AG04449 (cell line): ENCODE measurements at places on chromosomes 2 and 18.

DNA sequence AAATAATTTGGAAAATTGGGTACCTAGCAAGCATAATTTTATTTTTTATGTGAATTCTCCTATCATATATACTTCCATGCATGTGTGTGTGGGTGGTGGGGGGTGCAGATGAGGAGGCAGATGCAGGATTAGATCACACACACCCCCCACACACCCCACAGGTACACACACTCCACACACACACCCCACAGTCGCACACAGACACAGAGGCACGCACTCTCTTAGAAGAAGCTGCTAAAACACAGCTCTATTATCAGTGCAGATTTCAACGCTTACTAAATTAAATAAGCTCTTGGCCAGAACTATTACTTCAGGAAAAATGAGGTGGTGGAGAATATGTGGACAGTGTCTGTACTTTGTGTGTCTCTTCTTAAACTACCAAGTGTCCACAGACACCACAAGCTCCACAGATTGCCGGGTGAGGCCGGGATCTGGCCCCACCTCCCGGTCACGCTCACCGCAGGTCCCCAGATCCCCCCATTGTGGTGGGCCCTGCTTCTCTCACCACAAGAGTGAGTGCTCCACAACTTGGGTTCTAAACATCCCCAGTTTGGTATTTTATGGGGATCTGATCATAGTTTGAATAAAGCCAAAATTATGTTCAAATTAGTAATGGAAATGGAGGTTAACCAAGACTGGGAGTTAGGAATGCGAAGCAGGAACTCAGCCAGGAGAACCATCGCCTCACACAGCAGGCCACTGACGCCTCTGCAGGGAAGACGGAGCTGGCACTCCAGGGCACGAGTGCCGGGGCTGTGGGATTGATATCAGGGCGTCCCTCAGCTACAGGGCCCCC is 102.1 kb downstream of the PXDN start:
- no peak for DNase-seq

- DNase-seq, result no peak
Observed at GRCh38 chr2:237309416-237309815, 104.5 kb downstream of the COL6A3 start.

DNA sequence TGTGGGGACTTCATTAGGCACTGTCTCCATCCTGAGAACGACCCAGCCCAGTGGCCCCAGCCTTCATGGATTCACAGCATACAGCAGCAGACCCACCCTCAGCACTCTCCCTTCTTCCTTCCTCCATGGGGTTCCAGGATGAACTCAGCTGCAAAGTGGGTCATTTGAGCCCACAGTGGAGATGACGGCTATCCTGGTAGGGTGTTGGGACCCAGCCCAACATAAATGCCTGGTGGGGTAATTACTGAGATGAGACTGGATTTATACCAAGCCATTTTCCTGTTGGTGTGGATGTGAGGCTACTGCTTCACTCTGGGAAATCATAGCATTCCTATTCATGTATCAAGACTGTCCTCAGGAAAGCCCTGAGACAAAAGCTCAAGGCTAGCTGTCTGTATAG is 536.7 kb upstream of the TNP1 start:
- no peak for DNase-seq

- no peak for DNase-seq
Observed at GRCh38 chr2:42974721-42975717, 182.6 kb upstream of the HAAO start.

DNA sequence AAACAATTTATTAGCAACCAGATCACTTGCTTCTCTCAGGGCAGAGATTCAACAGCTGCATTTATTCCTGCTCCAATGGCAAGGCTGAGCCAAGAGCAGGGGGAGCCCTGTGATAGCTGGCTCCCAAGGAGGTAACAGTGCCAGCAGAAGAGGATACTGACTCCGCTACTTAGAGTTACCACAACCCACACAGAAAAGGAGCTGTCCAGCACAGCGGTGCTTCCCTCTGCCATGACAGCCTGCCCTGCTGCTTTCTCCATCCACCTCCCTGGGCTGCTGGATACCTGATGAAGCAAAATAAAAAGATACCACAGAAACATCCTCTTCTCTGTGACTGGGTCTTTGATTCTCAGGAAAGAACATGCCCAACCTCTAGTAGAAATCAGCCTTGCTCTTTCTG is 467.2 kb downstream of the LRRTM4 start:
- DNase-seq, result no peak

- DNase-seq, result no peak
Observed at GRCh38 chr2:58876126-58876525, 635.0 kb upstream of the FANCL start.

DNA sequence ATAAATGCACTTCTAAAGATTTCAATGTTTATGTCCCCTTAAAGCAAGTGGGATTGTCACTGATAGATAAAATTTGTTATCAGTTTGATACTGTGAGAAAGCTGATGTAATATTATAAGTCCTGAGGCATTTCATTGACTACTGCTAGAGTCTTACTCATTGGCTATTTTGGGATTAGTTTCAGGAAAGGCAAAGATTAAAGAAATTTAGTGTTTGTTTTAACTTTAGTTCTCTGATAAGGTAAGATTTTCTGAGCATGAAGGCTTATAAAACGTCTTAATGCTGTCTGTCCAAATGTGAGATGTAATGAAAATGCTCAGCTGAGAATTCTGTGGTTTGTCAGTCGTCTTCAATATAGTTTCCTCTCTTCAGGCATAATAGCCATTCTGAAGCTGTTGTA is 886.4 kb upstream of the CDH2 start:
- DNase-seq, result no peak

DNA sequence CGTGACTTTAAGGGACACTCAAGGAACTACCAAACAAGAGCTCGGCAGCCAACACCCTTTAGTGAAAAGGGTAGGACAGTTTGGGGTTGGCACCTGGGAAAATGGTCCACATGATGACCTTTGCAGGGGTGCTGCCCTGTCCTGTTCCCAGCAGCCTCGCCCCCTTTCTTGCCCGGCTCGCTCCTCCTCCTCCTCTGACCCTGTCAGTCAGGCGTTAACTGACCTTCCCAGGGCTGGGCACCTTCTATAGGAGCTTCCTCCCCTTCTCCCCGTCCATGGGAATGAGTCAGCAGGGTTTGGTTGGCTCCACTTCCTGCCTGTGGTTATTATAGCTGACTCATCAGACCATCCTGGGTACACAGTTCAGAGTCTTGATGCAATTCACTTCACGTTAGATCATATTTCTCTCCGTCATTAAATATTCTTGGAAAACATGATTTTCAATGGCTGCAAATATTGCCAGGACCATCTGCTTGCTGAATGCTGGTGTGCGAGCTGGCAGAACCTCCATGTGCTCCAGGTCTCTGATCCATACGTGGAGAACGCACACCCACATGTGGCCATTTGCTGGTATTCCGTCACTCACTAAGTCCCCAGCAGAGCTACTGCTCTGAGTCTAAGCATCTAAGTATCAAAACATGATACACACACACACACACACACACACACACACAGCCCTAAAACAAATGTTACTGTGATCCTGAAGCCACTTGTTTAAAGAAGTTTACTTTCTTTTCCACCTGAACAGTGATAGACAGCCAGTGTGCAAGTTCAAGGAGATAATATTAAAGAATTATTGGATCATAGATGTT is 185.0 kb downstream of the ANAPC1 start:
- DNase-seq, result peak; percentile 94

- no peak for DNase-seq
Observed at GRCh38 chr2:217801115-217801531, 201.7 kb downstream of the TNS1 start.

- DNase-seq, result no peak
Observed at GRCh38 chr2:240300840-240301239, 134.6 kb upstream of the GPC1 start.

GRCh38 chr2:231041061-231041689 is 3.9 kb downstream of the C2orf72 start:
- no peak for DNase-seq

DNA sequence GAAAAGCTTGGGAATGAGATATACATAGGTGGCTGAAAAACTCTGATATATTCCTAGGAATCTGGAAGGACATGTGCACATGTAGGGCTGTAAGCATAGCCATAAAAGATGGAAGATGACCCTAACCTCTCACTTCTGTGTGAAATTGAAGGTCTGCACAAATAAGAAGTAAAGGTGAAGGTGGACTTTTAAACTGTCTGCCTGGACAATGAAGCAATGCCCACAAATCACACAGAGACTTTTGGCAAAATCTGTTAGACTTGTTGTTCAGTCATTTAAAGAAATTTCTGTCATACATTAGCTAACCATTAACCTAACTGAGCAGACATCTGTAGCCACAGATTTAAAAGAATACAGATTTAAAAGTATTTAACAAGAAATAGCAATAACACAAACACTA is 65.3 kb upstream of the CCDC178 start:
- no peak for DNase-seq

GRCh38 chr18:80143881-80144280 is 34.8 kb downstream of the ADNP2 start:
- no peak for DNase-seq

GRCh38 chr2:55869637-55870325 is 53.8 kb downstream of the EFEMP1 start:
- peak; percentile 75 for DNase-seq

DNA sequence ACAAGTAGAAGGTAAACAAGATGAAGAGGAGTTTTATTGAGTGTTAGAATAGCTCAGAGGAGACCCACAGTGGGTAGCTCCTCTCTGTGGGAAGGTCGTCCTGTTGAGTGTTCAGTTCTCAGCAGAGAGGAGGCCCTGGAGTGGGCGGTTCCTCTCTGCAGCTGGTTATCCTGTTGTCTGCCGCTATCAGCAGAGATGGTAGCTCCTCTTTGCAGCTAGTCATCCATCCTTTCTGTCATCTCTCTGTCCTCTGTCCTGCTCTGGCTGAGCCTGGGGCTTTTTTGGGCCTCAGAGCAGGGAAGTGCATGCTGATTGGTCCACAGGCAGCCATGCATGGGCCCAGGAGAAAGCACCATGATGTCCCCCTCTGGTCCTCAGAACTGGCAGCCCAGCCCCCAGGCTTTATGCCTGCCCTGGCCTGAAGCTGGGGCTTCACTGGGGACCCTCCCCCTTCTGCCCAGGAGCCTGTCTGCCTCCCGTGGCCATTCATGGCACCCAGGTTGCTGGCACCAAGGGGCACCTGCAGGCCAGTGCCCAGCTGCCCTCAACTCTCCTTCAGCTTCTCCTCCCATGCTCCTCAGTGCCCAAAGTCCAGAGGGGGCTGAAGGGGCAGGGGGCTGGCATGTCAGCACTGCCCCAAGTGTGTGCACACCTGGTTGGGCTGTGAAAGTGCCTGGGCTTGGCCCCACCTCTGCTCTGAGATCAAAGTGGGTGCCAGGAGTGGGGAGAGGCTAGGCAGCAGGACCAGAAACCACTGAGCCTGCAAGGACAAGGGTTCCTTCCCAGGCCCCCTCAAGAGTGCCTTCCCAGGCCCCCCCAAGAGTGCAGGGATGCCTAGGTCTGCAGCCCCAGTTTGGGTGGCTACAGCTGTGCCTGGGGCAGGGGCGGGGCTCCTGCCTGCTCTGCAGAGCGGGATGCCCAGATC is 98.7 kb downstream of the TWIST2 start:
- DNase-seq, result no peak

DNA sequence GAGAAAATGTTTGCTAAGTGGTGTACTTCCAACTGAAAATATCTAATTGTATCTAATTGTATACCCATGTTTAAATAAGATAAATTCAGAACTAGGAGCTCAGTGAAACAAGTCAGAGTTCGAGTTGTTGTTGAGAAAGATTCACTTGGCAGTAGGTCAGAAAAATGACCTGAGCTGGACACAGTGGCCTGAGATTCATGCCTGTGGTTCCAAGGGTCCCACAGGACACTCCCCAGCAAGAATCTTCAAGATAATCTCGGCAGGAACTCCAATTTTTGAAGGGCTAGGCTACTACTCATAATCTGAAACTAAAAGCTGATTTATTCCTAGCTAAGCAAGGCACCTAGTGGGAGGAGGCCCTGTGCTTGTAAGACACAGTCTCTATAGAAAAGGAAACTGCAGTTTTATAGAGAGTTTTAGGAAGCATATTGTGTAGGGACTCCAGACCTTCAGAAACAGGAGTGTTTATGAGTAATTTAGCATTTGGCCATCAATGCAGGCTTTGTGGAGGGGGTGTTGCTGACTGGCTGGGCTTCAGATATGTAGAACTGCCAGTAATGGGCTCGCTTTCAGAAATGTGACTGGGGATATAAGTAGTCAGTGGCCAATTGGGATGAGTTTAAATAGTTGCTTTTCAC is 43.2 kb downstream of the SP140 start:
- DNase-seq, result no peak

GRCh38 chr2:221502270-221503010 is 69.7 kb downstream of the EPHA4 start:
- peak; percentile 34 for DNase-seq

DNA sequence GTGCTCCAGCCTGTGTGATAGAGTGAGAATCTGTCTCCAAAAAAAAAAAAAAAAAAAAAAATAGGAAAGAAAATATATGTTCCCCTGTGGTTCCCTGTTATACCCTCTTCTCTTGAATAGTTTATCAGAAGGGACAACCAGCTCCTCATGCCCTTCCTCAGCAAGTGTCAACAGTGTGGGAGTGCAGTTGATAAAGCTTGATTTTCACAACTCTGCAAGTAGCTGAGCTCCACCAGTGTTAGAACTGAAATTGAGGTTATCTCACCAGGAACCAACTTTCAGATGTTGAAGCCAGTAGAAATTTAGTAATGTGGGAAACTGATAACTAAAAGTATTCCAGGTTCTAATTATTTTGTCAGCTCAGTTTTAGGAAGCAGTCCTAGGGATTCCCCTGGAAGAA is 25.1 kb downstream of the NEDD4L start:
- DNase-seq, result no peak

DNA sequence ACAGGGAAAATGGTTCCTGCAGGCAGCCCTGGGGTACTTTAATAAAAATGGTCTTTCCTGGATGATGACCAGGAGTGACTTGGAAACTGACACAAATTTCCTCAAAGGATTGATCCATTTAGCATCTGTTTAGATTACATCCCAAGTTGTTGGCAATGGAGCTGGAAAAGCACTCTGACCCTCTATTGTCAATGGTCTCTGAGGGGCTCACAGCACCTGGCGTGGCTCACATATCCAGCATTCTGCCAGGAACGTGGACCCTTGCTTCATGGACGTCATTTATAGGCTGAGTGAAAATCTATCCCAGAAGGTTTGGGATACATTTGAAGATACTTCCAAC is 43.8 kb downstream of the SERTAD2 start:
- DNase-seq, result no peak

DNA sequence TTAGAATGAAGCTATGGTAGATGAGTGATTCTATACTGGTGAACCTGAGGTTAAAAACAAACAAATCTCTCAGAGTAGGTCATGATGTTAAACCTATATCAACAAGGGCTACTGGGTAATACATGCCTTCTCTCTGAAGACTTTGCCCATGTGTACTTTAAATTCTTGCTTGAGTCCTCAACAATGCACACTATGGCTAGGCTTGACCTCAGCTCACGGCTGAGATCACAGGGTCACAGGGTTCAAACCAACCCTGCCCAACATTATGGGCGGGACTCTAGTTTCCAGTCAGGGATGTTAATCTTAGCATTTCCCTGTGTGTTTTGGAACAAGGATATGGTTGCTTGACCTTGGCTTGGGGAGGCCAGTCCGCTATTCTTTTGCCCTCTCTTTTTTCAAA is 7.7 kb downstream of the CD28 start:
- DNase-seq, result no peak

- DNase-seq, result no peak
Observed at GRCh38 chr2:44807201-44808025, 134.1 kb upstream of the SIX3 start.

GRCh38 chr18:49100226-49100968 is 149.6 kb upstream of the SMAD7 start:
- DNase-seq, result no peak

- DNase-seq, result peak; percentile 14
Observed at GRCh38 chr2:67215214-67216055, 181.7 kb upstream of the ETAA1 start.

- no peak for DNase-seq
Observed at GRCh38 chr2:62475172-62476011, 30.6 kb downstream of the TMEM17 start.

GRCh38 chr18:47063096-47063495 is 27.7 kb upstream of the ELOA2 start:
- no peak for DNase-seq
